NCI-H1930 (cell line): ENCODE measurements at places on chromosomes 7 and 10.

DNA sequence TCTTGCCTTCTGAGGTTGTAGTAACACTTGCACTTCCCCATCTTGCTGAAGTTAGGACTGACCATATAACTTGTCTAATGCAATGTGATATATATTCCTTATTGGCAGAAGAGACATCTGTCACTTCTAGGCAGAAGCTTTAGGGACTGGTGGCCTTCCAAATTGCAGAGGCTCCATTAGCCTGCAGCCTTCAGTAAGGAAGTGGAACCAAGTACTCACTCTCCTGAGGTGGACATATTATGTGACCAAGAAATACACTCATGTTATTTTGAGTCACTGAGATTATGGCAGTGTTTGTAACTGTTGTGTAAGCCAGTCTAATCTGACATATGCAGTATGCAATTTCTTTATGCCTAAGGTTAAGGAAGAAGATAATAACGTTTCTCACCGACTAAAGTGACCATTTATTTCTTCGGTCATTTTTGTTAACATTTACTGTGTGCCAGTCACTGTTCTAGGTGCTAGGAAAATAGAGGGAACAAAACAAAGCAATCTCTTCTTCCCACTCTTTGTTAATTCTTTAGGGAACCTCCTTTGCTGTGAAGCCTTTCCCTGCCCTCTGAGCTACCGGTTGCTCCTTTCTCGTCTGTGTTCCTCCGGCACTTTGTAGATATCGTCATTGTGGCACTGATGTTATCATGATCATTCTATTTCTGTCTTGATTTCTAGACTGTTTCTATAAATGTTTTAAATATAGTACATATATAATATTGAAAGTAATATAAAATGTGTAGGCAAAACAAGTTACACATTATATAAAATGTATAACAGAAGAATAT, 52.9 kb upstream of the HBP1 start:
- DNase-seq, result no peak

DNA sequence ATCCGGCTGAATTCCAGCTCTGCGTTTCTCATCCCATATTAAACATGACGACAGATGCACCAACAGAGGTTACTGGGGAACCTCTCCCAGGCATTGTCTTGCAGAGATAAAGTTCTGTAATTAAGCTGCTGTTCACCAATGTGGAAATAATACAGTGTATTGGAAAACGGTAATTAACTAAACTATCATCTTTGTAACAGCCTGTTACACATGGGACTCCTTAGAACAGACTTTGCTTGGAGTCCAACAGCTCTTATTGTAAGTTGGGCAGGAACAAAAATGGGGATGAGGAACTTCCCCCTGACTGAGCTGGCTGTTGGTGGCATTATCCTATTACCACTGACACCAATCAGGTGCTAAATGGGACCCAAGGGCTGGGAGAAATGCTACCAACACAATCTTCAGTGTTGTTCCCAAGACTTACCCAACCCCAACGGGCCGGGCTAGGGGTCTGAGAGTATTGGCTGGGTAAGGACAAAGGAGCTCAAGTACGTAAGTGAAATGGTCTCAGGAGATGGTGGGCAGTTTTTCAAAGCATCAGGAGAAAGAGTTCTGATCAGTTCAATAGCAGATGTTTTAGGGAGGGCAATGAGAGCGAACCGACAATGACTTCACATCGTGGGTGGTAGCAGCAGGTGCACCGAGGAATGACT, 759.4 kb downstream of the GRID1 start:
- no peak for DNase-seq

GRCh38 chr10:88190123-88190522, 326.7 kb downstream of the PTEN start:
- no peak for DNase-seq

GRCh38 chr10:6667679-6668270, 87.7 kb upstream of the PRKCQ start:
- no peak for DNase-seq

- no peak for DNase-seq
Observed at GRCh38 chr10:128578766-128579165, 452.5 kb upstream of the MKI67 start.

- no peak for DNase-seq
Observed at GRCh38 chr10:133335246-133336117, 1.2 kb downstream of the CALY start.

GRCh38 chr7:114885836-114886235, 36.1 kb upstream of the MDFIC start:
- DNase-seq, result no peak

DNA sequence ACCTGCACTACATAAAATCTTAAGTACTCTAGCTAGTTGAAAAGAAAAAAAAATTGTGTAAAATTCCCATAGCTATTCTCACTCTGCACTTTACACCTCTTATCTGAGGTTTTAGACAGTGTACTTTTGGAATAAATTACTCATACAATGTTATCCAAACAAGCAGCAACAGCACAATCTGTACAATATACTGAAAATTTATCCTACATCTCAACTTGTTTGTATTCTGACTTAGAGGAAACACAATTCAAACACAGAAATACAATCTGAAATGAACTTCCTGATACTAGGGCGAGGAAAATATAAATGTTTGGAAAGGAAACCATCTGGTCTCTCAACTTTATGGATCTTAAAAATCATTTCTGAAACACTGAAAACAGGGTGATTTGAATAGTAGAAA, 381.7 kb downstream of the THSD7A start:
- DNase-seq, result no peak

DNA sequence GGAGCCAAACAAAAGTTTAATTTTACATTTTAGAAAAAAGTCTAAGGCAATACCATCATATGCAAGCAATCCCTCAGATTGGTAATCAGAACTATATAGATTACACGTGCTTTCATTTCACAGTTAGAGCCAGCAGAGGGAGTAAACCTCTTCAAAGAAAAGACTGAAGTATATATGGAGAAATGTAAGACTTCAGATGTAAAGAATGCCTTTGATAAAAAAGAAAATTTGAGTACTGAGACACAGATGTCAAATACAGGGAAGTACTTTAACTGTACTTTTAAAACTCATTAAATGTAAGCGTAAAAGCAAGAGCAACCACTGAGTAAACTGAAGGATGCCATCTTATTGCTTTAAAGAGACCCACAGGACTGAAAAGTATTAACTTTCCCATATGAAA, 101.4 kb upstream of the FAM133B start:
- no peak for DNase-seq

DNA sequence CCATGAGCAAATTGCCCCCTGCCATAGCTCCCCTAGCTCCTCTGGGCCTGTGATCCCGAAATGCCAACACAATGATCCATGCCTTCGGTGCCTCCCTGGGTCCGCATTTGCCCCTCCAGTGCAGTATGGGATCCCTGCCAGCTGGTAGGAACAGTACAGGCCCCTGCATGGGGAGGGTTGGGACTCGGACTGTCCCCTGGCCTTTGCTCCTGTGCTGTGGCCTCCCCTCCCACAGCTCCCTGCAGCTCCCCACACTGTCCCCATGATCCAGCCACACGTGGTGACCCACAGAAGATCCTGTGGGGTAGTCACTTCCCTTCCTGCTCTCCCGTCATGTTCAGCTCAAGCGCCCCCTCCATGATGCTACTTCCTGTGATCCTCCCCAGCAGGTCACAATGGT, 140.3 kb downstream of the MAPK8 start:
- no peak for DNase-seq

DNA sequence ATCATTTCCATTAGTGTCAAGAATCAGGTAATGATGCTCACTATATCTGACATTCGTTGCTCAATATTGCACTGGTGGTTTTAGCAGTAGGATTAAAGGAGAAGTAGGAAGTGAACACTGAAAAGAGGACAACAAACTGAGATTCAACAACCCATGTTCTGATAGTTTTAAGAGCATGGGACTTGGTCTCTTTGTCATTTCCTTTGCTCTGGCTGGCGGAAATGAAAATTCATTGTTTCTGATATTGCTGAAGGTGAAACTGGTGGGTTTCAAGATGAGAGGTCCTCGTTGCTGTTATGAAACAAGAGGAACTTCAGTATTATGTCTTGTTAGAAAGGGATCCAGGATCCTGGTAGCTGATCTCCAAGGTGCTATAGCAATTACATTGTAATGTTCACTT, 129.0 kb downstream of the DNAH11 start:
- no peak for DNase-seq

DNA sequence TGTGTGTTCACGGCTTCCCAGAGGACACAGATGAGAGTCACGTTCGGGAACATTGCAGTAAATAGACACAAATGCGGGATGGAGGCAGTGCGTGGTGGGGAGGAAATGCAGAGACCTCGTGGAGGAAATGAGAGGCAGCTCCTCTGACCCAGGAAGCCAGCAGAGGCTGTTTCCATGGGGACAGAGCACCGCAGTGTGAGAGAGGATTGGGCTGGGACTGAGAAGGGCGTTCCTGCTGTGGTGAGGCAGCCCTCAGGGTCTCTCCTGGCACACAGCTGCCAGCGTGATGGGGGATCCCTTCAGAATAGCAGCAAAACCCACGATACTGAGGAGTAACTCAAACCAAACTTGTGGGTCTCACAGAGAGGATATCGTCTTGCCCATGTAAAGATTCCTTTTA, 21.7 kb upstream of the BHLHA15 start:
- no peak for DNase-seq

DNA sequence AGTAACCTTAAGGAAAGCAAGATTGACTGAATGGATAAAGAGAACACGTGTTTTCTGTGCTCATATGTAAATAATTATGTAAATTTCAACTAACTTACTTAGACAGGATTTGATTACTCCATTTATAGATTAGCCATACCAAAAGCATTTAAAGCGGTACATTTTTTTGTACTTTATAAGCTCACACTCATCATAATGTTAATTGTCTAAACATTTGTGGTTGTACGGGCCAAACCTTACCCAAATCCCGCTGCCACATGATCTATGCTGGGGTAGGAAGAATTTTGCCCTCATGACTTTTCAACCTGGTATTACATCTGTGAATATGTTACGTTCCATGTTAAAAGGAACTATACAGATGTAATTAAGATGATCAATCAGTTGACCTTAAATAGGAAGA, 29.1 kb downstream of the MKX start:
- DNase-seq, result no peak

- no peak for DNase-seq
Observed at GRCh38 chr7:117200786-117201458, 121.9 kb downstream of the WNT2 start.

DNA sequence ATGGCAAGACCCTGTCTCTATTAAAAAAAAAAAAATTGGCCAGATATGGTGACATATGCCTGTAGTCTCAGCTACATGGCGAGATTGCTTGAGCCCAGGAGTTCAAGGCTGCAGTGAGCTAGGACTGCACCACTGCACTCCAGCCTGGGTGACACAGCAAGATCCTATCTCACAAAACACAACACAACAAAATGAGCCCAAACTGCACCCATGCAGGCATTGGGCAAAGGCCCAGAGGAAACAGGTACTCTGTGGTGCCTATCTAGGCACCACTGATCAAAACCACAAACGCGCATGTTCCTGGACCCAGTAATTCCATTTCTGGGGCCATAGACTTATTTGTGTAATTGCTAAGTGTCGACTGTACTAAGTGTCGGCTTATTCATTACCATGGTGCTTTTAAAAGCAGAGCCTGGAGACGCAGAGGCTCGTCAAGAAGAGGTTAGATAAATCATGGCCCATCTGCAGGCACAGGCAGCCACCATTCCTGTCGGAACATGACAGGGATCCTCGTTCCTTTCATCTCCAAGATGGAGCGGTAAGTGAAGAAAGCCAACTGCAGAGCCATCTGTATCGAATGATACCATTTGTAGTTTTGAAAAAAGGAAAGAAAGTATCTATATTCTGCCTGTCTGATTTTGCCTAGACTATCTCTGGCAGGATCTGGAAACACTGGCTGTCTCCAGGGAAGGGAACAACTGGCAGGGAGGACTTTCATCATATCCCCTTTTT, 160.4 kb upstream of the RHEB start:
- no peak for DNase-seq

DNA sequence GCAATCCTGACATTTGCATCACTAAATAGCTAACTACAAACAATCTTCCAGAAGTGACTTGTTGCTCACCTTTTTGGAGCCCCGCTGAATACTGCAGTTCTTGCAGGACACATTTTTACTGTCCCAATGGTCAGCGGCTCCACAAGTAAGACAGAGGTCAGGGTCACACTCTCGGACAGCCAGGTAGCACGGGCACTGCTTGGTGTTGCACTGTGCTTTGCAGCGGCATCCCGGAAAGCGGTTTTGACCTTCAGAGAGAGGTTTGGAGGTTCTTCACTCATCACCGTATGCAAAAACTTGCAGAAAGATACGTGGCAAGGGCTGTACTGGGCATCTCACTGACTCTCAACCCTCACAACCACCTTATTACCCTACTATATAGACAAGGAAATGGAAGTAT, 70.2 kb downstream of the EZH2 start:
- DNase-seq, result no peak

- DNase-seq, result no peak
Observed at GRCh38 chr7:67843615-67844014, 847.0 kb downstream of the TYW1 start.

- no peak for DNase-seq
Observed at GRCh38 chr10:48623009-48623408, 18.1 kb upstream of the ARHGAP22 start.

- no peak for DNase-seq
Observed at GRCh38 chr7:65927489-65928448, 54.2 kb downstream of the GUSB start.

DNA sequence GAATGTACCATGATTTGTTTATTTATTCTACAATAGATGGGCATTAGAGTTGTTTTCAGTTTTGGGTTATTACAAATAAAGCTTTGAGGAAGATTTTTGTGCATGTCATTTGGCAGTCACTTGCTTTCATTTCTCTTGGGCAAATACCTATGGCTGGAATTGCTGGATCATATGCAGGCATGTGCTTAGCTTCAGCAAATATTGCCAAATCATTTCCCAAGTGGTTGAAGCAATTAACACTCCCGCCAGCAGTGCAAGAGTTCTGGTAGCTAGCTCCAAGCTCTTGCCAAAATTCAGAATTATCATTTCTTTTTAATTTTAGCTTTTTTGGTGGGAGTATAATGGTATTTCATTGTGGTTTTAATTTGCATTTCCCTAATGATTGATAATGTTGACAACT, 32.9 kb upstream of the PCBD1 start:
- no peak for DNase-seq

DNA sequence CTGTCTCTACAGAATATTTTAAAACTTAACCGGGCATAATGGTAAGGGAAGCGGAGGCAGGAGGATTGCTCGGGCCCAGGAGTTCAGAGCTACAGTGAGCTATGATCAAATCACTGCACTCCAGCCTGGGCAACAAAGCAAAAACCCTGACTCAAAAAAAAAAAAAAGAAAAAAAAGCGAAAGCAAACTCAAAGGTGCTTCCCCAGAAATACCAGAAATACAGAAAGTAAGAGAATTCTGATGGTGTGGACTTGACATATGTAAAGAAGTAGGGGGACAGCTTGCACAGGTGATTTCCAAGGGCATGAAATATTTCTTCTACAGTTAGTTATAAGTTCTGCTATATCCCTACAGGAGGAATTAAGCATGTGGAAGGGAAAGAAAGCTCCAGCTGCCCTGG, 69.7 kb upstream of the APBB1IP start:
- DNase-seq, result no peak

- no peak for DNase-seq
Observed at GRCh38 chr7:112433289-112433688, 17.0 kb upstream of the IFRD1 start.

- DNase-seq, result no peak
Observed at GRCh38 chr10:50281210-50281966, 30.1 kb upstream of the ASAH2 start.
